ENCODE measurements at places on chromosomes 1 and 21.
A peak's percentile ranks its signal among the peaks of the same experiment; 100 is the strongest.

DNA sequence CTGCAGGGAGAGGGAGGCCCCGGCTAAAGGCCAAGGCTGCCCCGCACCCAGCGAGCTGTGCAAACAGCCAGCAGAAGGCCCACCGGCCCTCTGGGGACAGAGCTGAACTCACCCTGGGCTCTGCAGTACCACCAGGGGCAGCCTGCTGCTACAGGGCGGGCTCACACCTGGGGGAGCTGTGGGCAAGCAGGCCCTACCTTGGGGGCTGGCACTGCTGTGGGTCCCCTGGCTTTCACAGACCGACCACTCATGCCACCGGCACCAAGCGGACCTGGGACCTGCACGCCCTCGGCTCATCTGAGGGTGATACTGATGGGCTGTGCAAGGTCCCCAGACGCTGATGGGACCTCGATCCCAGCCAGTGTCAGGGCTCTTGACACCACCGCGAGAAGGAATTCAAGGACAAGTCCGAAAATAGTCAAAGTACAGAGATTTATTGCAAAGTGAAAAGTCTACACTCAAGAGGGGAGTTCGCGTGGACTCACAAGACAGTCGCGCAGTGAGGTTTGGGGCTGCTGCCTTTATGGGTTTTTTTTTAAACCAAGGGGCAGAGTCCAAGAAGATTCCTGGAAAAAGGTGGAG, 61.0 kb upstream of the ADARB1 start:
- no peak for DNase-seq

DNA sequence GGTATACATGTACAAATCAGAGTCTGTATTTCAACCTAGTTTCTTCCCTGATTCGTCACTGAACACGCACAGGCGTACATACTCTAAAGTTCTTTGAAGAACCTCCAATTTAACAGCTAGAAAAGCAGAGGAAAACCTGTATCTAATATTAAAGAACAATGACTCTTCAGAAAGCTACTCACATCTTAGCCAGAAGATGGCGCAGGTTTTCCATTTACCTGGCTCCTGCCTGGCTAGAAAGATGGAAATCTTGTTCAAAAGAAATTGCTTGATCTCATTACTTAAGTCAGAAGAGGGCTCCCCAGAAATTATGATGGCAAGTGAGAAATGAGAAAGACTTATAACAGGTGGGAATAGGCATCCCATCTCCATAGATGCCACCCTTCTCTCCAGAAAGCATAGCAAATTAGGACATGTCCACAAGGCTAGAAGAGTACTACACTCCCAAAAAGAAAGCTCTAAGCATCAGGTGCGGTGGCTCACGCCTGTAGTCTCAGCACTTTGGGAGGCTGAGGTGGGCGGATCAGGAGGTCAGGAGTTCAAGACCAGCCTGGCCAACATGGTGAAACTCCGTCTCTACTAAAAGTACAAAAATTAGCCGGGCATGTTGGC, 19.0 kb upstream of the L1TD1 start:
- DNase-seq: peak; percentile 62

DNA sequence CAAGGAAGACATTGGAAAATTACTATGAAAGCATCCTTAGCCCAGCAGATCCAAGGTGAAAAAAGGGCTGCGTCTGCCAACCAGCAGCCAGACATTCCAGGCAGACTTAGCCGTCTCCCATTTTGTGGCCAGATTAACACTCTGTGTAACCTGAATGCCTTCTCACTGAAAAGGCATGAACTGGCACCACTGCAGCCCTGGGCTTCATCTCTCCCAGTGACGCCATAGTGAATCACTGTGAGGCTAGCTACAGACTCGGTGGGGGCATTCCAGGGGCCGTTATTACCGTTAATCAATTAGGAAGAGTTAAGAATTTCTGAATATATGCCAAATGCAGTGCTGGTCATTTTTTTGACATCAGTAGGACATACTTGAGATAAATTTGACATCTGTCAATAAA, 627.4 kb downstream of the LMO4 start:
- peak; percentile 88 for DNase-seq

GRCh38 chr1:167191958-167192357, 28.7 kb upstream of the POU2F1 start:
- DNase-seq: no peak

DNA sequence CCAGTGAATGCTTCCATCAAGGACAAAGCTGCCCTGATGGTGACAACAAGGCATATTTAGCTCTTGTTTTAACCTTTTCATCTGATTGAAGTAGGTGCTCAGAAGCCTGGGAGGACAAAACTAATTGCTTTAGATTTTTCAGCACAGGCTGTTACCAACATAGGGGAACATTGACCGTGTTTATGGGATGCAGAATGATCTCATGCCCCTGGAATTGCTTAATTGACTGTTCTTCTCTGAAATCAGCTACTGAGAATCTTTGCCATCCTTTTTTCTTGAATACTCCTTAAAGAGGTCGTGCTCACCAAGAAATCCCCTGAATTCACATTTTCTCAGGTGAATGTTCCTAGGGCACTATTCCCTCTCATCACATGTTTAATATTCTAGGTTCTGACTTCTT, 95.9 kb upstream of the CCDC190 start:
- DNase-seq: peak; percentile 26

DNA sequence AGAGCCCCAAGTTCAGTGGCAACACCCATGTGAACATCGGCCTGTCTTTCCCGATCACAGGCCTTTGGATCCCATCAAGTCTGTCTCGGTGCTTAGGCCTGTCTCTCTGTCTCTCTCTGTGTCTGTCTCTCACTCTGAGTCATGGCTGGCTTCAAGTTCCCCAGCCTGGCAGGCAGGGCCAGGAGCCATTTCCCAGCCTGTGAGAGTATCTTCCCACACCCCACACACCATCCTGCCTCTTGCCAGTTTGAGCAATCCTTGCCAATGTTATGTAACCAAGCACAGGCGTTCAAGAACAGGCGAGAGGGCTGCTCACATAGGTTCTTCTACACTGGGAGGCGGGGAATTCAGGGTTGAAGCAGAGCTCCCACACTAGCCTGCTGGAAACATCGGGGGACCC, 70.0 kb upstream of the TMEM51 start:
- no peak for DNase-seq

- no peak for DNase-seq
Measured at GRCh38 chr1:152029929-152030211, 6.9 kb downstream of the S100A11 start.

GRCh38 chr1:58727364-58727763, 27.5 kb upstream of the MYSM1 start:
- peak; percentile 88 for DNase-seq

- DNase-seq: no peak
Measured at GRCh38 chr1:43140010-43140409, 32.1 kb downstream of the EBNA1BP2 start.

- DNase-seq: no peak
Measured at GRCh38 chr1:59214248-59215208, 82.4 kb upstream of the FGGY start.

GRCh38 chr1:244494653-244495052, 33.6 kb downstream of the CATSPERE start:
- no peak for DNase-seq

GRCh38 chr1:158527190-158527815, 26.9 kb downstream of the OR6Y1 start:
- peak; percentile 47 for DNase-seq

GRCh38 chr1:235835226-235835625, 31.5 kb downstream of the LYST start:
- peak; percentile 51 for DNase-seq

DNA sequence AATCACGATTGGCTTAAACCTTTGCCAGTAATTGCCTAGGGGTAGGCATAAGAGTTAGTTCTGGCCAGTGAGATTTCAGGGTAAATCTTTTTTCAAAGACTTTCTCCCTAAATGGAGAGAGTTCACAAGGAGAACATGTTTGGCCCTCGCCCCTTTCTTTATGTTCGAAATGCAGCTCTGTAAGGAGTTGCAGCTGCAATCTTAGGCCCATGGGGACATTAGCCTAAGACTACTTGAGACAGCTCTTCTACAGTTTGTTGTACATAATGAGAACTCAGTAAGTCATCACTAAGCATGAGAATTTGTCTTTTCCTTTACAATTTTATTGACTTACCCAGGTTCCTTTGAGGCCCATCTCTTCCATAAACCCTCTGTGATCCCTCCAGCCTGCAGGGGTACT, 40.4 kb upstream of the GADD45A start:
- DNase-seq: no peak

GRCh38 chr1:86913399-86913895, 479 bp downstream of the SELENOF start:
- DNase-seq: peak; percentile 46

DNA sequence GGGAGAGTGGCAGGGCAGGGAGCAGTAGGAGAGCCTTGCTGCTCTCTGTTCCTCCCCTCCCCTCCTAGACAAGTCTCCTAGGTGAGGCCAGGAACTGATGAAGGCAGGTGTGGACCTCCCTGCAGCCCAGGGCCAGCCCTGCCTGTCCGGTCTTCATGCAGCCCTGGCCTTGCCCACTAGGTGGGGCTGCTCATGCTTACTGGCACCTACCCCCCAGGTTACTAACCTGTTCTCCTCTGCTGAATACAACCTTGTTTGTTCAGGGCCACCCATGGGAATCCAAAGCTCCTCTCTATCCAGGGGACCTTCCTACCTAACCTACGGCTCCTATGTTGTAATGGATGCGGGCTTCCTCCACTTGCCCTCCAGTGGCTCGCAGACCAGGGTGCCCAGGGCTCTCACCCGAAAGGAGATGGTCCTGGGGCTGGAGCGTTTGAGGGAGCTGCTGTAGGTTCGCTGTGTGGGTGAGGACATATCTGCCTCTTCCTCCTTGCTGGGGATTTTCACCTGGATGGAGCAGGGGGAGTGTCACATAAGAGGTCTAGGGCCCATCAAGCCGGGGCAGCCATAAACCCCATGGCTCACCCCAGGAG, 7.9 kb upstream of the TNNT2 start:
- peak; percentile 35 for DNase-seq

All from fibroblast of pulmonary artery (primary cell).